RPMI7951 (cell line): ENCODE measurements at places on chromosomes 2 and 18. TPM values are rescaled to one million over a fixed set of nuclear protein-coding genes. Genes with fewer than 3 reads are reported as not detected.
A peak's percentile ranks its signal among the peaks of the same experiment; 100 is the strongest.

The RFX8 gene
- total RNA-seq, result 9.3 and 10.8 TPM in 2 replicates

- no peak for DNase-seq
These were observed 78.9 kb upstream of the STON1 start for GRCh38 chr2:48450936-48451602.

- DNase-seq, result no peak
These were observed 1234.6 kb upstream of the CHAC2 start for GRCh38 chr2:52532956-52533355.

- DNase-seq, result peak; percentile 97
These were observed 53.0 kb upstream of the CCDC150 start for GRCh38 chr2:196586511-196586991.

- no peak for DNase-seq
These were observed 154.6 kb downstream of the ERBB4 start for GRCh38 chr2:212384027-212384426.

The ST6GAL2 gene
- total RNA-seq, result 28.6 and 34.7 TPM in 2 replicates

DNA sequence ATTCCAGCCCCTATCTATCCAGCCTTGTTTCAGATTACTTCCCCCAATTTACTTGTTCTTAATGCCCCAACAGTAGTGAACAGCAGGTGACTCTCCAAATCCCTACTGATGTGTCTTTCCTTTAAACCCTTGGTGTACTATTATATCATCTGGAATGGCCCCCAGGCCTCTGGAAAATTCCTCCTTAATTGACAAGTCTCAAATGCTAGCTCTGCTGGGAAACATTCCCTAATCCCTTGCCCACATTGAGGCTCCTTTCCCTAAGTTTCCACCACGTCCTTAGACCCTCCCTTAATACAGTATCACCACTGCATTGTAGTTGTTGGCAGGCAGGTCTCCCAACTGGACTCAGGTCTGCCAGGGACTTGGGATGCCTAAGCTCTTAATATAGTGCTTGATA is 41.0 kb downstream of the MYO3B start:
- no peak for DNase-seq

GRCh38 chr18:74081966-74082741 is 65.5 kb downstream of the FBXO15 start:
- peak; percentile 69 for DNase-seq

- no peak for DNase-seq
These were observed 44.0 kb downstream of the GYPC start for GRCh38 chr2:126699716-126700581.

- peak; percentile 15 for DNase-seq
These were observed 173.9 kb downstream of the SUCLG1 start for GRCh38 chr2:84285056-84285747.

DNA sequence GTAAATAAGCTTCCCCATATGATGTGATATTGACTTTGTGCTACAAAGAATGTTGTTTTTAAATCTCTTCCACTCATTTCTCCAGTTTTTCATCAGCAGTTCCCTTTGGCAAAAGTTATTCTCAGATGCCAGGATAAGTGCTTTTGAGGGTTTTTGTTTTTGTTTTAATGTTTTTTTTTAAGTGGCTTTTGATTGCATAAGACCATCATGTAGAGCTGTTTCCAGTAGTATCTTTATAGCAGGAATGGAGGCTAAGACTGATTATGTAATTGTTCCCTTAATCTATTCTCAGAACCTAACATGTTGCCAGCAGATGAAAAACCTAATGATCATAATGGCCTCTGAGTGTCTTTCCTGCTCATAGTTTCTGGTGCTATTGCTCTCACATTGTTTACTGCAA is 77.9 kb downstream of the CABLES1 start:
- DNase-seq, result no peak

The TSPYL6 gene
- not detected in 2 replicates for total RNA-seq

GRCh38 chr2:186590350-186590758 is 498 bp downstream of the ITGAV start:
- no peak for DNase-seq

GRCh38 chr2:68970566-68971265 is 3.7 kb upstream of the GKN1 start:
- DNase-seq, result no peak

The PCARE gene
- not detected in 2 replicates for total RNA-seq

- DNase-seq, result peak; percentile 54
These were observed 544 bp downstream of the EVA1A start for GRCh38 chr2:75560022-75560767.

DNA sequence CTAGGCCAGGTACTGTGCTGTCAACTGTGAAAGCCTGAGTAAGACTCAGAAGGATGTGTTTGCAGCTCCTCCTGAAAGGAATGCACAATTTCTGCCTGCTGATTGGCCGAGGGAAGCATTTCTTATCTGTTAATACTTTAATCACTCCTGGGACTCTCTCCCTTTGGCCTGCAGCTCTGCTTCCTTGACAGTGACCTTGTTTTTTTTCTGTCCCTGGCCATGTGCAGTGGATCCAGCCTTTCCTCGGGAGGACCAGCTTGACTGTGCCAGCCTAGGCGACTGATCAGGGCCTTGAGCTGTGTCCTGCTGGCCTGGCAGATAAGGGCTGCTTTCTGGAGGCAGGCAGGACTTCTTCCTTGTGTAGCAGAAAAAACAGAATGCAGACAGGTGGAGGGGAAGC is 10.0 kb downstream of the RNF144A start:
- no peak for DNase-seq

GRCh38 chr2:179186126-179186525 is 78.5 kb downstream of the SESTD1 start:
- no peak for DNase-seq

- peak; percentile 44 for DNase-seq
These were observed 106.1 kb downstream of the TXNL1 start for GRCh38 chr18:56532176-56532840.

DNA sequence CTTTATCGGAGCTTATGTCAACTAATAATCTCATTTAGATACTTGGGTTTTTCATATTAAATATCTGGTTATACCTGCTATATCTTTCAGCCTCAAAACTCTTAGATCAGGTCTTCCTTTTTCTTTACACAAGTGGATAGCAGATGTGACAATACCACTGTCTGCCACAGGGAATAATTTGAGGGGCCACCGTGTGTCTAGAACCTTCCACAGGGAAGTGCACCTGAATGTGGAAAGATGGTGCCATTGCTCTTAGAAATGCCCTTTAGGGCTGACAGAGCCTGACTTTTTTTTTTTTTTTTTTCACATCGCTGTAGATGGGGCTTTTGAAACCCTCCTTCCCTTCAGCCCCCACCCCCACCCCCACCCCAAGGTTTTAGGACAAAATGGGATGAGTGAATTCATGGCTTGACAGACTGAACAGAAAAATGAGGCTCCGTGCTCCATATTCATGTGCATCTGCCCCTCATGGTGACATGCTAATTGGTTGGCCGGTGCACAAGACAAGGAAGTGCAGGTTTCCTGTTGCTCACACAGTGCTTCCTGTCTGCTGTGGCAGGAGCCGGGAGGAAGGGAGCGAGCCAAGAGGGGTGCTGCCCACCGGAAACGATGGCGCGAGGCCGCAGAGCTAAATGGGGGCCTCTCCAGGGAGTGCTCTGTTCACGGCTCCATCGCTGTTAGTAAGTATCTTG is 246.0 kb downstream of the LDLRAD4 start:
- no peak for DNase-seq

The NYAP2 gene
- total RNA-seq, result not detected in 2 replicates

The SERPINB11 gene
- total RNA-seq, result not detected in 2 replicates

GRCh38 chr2:214730800-214731407 is 78.6 kb downstream of the BARD1 start:
- DNase-seq, result no peak

The TAF4B gene
- total RNA-seq, result 5.2 and 7.6 TPM in 2 replicates

- DNase-seq, result no peak
These were observed 54.7 kb upstream of the RIOK3 start for GRCh38 chr18:23398401-23398800.

The SERPINB10 gene
- 0.10 and 0.60 TPM in 2 replicates for total RNA-seq

The GAL3ST2 gene
- not detected in 2 replicates for total RNA-seq

DNA sequence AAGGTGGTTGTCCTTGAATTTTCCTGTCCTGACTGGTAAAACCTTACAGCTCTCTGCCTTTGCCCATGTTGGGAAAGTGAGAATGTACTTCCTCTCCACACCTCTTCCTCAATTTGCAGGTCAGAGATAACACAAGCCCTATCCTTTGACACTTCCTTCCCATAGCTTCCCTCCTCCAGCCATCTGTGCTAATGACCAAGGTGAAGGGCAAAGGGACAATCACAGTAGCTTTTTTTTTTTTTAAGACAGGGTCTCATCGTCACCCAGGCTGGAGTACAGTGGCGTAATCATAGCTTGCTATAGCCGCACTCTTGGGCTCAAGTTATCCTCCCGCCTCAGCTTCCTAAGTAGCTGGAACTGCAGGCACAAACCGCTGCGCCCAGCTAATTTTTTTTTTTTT is 24.3 kb upstream of the STPG4 start:
- DNase-seq, result no peak

DNA sequence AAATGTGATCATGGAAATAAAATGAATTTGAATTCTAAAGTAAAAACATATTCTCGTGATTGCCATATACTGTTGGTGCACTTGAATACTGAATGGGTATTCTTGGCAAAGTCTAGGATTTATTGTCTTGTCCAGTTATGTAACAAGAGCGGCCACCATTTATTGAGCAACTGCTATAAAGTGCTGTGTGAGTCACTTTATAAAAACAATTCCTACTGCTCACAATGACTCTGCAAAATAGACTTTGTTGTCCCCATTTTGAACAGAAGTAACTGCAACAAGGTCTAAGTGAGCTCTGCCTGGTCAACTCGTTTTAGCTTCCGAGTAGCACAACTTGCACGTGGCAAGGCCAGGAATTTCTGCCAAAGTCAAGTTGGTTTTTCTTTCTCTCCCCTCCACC is 995.6 kb upstream of the FANCL start:
- peak; percentile 5 for DNase-seq

The PLGLB1 gene
- 0.36 TPM in 1 of 2 replicates, not detected in the other for total RNA-seq

- no peak for DNase-seq
These were observed 742.0 kb upstream of the FANCL start for GRCh38 chr2:58983111-58983510.

DNA sequence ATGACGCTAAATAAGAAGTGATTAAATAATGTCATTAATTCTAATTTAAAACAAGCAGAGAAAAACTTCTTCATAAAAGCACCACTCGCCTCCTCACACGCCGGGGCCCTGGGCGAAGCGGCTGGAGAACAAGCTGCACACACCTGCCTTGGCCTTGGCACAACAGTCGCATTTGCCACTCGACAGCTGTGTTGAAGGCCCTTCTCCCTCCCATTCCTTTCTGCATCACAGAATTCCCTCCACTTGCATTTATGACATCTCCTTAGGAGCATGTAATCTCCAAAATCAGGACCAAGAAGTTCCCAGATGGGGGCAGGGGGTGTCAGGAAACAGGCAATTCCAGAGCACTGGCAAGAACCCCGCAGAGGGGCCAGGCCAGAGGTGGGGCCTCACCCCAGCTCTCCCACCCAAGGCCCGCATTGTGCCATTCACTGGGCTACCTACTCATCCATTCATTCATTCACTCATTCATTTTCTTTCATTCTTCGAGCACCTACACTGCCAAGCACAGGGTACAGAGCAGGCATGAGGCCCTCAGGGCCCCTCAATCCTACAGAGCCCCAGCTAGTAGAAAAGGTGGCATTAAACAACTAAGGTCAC is 6.4 kb downstream of the HDAC4 start:
- no peak for DNase-seq

The SERPINB3 gene
- 0.20 TPM in 1 of 2 replicates, not detected in the other for total RNA-seq
